ENCODE measurements at places on chromosomes 7 and 10.

DNA sequence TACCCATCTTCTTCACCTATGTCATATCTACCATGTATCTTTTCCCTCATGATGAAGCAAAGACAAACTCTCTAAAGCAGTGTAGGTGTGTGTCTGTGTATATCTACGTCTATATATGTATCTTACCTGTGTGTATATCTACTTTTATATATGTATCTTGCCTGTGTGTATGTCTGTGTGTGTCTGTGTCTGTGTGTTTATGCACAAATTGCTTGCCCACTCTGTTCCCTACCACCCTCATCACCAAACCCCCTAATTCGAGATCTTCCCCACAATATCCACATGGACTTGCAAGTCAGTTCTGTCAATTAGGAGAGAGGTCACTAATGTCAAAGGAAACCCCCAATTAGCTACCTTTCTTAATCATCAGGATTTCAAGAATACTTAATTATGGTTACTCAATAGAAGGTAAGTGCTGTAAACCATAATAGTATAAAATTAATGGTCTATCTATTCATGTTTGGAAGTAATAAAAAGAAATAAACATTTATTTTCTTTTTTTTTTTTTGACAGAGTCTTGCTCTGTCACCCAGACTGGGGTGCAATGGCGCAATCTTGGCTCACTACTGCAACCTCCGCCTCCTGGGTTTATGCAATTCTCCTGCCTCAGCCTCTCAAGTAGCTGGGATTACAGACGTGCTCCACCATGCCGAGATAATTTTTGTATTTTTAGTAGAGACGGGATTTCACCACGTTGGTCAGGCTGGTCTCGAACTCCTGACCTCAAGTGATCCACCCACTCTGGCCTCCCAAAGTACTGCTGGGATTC is 43.6 kb downstream of the ANKRD61 start:
- no peak for DNase-seq

DNA sequence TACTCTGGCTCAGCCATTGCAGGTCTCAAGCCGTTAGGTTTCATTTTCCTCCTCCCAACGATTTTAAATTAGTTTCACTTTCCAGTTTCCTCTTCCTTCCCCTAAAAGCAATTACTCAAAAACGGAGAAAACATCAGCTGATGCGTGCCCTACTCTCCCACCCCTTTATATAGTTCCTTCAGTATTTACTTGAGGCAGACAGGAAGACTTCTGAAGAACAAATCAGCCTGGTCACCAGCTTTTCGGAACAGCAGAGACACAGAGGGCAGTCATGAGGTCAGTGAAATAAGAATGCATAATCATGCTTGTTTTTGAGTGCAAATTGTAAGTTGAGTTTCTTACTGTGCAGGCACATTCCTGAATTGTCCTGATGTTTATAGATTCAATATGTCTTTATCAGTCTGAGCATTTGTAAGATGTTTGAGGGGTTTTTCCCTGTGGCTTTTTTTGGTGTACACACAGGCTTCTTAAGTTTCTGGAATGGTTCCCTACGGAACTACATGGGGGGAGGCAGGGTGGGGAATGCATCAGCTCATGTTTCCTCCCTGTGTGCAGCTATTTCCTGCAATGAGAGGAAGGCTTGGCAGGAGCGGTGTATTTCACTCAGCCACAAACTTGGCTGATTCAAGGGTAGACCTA is at the start of gene IFIT3:
Gene IFIT3, plus strand, starts transcription at position 195 of the 639 bp plus-strand sequence. Its CDS starts 77 bp downstream, at position 272.
- peak; percentile 91 for DNase-seq

- DNase-seq, result no peak
Measured at GRCh38 chr10:105733924-105734323, 1092.8 kb downstream of the SORCS3 start.

GRCh38 chr7:76155938-76156337 is 45.8 kb upstream of the SRRM3 start:
- DNase-seq, result no peak

DNA sequence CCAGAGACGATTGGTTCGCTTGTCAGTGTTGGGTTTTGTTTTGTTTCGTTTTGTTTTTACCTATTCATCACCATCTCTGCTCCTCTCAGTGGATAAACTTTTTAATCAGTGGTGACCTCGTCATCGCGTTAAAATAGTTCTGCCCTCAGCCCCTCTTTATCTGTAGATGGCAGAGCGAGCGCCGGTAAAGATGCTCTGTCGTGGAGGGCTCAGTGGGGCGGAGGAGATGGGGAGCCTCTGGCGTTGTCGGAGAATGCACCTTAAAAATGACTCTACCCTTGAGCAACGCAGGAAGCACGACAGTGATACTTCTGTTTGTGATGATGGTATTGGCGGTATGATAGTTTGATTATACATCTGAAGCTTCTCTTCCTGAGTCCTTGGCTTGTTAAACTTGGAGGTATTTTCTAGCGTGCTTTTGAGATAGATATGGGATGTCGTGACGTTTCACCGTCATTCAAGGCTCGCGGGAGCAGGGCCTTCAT is 554 bp downstream of the CSGALNACT2 start:
- DNase-seq, result peak; percentile 46

DNA sequence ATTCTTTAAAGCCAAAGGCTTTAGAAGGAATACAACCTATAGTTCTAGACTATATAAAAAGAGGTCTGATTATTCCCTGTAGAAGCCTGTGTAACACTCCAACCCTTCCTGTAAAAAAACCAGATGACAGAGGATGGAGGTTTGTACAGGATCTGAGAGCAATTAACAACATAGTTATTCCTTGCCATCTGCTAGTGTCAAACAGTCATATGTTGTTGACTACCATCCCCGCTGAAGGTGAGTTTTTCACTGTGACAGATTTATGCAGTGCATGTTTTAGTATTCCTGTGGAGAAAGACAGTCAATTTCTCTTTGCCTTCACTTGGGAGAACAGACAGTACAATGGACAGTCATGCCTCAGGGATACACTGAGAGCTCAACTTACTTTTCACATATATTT is 19.0 kb upstream of the SLC26A4 start:
- no peak for DNase-seq

- no peak for DNase-seq
Measured at GRCh38 chr10:133016493-133017202, 71.1 kb upstream of the ADGRA1 start.

- no peak for DNase-seq
Measured at GRCh38 chr7:50709151-50709550, 73.5 kb downstream of the GRB10 start.

GRCh38 chr7:94706996-94707740 is 51.2 kb upstream of the SGCE start:
- no peak for DNase-seq

- DNase-seq, result peak; percentile 78
Measured at GRCh38 chr10:126459878-126460481, 71.7 kb upstream of the ADAM12 start.

GRCh38 chr10:47214520-47214919 is 85.5 kb upstream of the GDF10 start:
- peak; percentile 24 for DNase-seq

GRCh38 chr7:135490783-135491182 is 19.1 kb downstream of the CNOT4 start:
- no peak for DNase-seq

GRCh38 chr10:121500701-121501332 is 97.4 kb downstream of the FGFR2 start:
- no peak for DNase-seq

GRCh38 chr10:49700211-49700610 is 20.8 kb downstream of the C10orf53 start:
- no peak for DNase-seq

- peak; percentile 62 for DNase-seq
Measured at GRCh38 chr10:120423431-120424197, 33.4 kb upstream of the PLPP4 start.

GRCh38 chr7:29485339-29486190 is 78.1 kb upstream of the PRR15 start:
- DNase-seq, result no peak

DNA sequence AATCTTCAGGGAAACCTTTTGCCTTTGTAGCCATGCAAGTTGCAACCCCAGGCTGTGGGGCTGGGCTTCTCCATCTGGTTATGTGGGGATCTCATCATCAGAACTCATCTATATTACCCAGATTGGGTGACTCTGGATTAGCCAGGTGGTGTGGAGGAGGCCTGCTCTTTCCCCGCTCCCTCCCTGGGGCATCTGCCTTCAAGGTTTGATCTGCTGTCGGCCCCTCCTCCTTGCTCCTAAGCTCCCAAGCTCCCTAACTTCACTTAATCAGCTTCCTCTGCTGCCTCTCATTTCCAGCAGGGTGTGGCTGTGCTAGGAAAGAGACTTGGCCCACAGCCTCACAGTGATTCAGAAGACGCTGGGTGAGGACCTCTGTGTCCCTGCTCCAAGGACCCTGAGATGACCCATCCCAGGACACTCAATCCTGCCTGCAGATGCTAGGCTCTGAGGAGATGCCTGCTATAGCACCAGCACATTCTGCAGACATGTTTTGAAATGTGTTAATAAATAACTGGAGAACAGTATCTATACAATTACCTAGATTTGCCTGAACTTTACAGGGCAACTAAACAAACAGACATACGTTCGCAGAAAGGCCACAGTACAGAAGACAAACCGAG is 392.1 kb upstream of the PODXL start:
- peak; percentile 67 for DNase-seq

DNA sequence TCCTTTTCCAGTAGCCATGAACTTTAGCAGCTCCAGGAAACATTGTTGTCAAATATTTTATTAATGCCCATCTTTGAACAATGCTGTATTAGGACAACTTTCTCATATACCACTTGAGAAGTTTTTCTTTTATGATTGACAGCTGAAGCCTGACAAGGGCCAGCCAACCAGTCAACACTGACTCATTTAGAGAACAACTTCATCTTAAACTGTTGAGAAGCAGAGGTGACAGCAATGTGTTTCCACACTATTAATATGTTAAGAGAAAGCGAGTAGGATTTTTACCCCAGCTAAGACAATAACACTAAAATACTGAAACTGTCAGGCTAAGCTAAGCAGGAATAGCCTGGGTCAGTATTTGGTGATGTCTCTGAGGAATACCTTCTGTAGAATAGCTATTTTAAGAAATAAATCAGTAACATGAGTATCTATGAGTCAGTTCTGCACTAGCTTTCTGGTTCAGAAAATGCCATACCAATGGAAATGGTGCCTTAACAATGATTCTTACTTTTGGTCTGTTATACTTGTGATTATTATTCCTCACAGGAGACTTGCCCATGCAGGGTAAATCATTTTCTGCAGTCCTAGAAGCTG is 168.8 kb upstream of the POT1 start:
- no peak for DNase-seq

DNA sequence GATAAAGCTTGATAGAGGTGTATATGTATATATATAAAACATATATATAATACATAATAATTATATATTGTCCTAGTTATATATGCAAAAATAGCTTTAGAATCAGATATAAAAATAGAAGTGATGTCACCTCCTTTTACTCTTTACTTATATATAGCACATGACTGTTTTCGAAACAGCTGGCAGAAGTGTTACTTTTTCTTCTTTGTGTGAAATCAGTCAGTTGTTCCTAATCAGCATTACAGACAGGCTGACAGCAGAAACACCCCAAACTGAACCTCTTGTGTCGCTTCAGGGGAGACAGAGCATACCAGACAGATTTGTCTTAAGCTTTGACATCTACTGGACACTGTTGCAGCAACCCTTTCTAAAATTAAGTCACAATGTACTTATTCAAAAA is 684.9 kb upstream of the CELF2 start:
- DNase-seq, result no peak

DNA sequence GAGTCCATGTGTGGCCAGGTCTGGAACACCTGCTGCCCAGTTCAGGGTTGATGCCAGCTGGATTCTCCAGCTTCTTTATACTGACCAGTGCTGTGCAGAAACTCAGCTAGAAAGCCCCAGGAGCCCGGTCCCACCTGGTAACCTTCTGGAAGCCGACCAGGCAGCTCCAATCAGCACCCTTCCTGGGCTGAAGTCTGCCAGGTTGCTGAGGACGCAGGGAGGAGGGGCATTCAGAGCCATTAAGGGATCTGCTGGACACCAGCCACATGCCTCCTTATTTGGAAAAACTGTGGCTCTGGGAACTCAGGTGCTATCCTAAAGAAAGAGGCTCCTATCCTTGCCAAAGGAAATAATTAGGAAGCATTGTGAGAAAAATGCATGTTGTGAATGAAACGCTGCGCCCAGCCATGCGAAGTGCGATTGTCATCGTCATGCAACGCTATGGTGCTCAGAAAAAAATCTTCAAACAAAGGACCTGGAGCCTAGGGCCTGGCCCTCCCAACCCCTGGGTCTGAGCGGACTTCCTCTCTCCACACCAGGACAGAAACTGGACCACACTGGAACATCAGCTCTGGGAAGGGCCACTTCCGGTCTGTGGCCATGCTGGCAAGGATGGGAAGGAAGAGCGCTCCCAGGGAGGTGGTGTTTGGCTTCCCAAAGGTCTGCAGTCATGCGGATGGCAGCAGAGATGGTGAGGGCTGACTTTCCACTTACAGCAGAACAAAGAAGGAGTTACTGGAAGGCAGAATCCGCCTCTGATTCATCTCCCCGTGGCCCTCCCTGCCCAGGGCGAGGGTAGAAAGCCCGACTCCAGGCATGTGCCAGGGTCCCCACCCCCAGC is 90.1 kb downstream of the FAM53B start:
- no peak for DNase-seq

GRCh38 chr7:159196584-159196983 is 51.9 kb upstream of the VIPR2 start:
- DNase-seq, result no peak

DNA sequence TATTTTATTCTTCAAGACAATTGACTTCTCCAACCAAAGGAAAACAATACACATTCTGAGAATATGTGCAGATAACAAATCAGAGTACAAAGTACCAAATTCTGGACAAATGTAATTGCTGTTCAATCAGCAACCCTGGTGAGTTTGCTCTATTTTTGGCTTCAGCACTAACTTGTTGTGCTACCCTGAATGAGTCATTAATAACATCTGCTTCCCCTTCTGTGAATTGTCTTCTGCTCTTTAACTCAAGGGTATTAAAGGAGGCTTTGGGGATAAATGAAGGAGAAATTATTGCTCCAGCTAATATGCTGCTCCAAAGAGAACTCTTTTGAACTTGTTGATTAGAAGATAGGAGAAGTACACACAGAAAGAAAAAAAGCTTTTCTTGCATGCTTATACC is 459.3 kb downstream of the HTR7 start:
- DNase-seq, result no peak

DNA sequence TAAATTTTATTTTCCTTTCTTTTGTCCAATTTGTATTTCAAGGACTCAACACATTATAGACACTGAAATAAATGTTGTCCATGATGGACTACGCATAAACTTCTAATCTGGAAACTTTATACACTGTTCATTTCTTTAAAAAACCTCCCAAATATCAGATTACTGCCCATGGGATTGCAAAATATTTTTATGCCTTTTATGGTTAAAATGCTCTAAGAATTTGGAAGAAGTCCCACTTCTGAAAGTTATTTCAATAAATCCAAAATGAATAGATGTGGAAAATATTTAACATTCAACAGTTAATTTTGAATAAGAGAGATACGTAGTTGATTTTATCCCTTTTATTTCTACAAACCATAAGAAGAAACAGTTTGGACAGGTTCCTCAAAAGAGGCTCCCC is 46.1 kb downstream of the CABCOCO1 start:
- DNase-seq, result no peak

- no peak for DNase-seq
Measured at GRCh38 chr7:8481752-8482446, 48.5 kb downstream of the NXPH1 start.

Measured in AG20443 (cell line).